Endothelial cell of umbilical vein (primary cell): ENCODE measurements at places on chromosomes 4 and X.

GRCh38 chr4:160423879-160424451 is 1321.1 kb downstream of the RAPGEF2 start:
- DNase-seq: no peak

DNA sequence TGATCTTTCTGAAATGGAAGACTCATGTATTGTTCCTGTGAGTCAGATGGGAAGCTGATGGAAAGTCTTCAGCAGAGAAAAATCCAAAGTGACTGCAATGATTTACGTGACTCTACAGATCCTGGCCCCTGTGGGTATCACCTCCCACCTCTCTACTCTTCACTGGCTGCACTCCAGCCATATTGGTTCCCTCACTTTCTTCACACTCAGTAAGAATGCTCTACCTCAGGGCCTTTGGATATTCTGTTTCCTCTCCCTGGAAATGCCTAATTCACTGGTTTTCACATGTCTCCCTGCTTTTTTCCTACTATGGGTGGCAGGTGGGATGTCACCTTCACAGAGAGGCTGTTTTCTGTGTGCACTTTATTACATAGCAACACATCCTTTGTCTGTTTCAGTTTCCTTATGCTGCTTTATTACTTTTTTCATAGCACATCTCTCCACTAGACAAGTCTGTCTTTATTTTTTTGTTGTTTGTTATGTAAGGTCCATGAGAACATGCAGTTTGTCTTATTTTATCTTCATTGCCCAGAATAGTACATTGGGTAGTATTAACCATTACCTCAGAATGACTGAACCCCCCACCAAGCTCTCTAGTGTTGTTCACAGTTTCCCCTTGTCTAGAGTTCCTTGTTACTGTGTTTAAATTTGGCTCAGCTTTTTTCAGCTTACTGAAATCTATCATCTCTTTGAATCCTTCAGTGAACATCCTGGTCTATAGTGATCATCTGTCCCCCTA is 57.6 kb upstream of the CLNK start:
- DNase-seq: no peak

- DNase-seq: no peak
Observed at GRCh38 chr4:128604840-128605239, 204.7 kb upstream of the JADE1 start.

- no peak for DNase-seq
Observed at GRCh38 chr4:3471886-3472285, 8.8 kb downstream of the DOK7 start.

- no peak for DNase-seq
Observed at GRCh38 chr4:53649357-53649756, 58.1 kb upstream of the LNX1 start.

DNA sequence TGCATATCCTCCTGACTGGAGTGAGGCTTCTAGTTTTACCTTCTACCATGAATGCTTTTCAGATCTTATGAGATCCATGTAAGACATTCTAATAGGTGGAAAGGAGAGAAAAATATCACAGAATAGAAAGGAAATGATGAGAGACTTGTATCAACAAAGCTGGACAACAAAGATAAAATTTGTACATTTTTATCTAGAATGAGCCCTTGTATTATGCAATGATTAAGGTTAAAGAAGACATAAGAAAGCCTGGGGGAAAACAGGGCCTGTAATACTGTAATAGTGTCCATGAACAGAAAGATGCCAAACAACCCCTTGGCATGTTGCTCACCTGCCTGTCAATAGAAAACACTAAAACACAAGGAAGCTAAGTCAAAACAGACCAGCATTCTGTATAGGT is 44.2 kb upstream of the SCRG1 start:
- peak; percentile 20 for DNase-seq

- peak; percentile 14 for DNase-seq
Observed at GRCh38 chr4:19675172-19675811, 576.4 kb upstream of the SLIT2 start.

DNA sequence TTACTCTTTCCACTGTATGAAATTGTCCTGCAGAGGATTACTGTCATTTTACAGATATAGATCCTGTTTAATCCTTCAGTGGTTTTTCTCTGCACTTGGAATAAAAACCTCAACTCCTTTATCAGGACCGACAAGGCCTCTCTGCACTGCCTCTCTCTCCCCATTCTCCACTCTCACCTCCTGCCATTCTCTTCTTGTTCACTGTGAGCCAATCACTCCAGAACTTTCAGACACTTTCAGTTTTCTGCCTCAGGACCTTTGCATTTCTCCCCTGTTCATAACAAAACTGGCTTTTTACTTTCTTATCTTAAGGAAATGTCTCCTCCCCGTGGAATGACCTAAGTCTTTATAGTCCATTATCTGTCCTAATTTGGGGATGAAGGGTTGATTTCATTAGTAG is 137.3 kb downstream of the ELOVL6 start:
- DNase-seq: no peak

DNA sequence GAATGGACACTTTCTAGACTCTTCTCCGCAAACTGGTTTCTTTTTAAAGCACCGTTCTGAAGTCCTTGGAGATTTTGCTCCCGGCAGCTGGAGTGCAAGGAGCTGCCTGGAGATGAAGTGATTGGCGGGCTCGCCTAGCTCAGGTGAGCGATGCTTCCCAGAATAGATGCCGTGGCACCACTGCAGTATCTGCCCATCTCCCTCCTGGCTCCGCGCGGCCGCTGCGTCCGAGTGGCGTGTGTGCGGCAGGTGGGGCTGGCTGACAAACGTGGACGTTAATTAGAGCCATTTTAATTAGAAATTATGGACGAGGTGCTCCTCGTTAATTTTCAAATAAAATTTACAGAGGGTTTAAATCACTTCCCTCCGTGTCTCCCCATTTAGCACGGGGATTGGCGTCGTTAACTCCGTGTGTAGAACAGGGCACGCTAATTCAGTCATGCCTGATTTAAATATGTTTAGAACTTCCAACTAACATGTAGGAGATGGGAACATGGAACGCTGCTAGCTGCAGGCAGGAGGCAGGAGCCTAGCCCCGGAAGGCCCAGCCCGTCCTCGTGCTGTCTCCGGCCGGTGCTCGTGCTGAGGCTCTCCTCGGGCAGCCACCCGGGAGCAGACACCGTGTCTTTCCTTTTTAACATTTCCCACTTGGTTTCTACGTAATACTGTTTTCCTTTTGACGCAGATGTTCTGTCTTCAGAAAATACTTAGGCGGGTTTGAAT is 11.6 kb downstream of the UVSSA start:
- no peak for DNase-seq

- peak; percentile 9 for DNase-seq
Observed at GRCh38 chrX:12421918-12422317, 283.6 kb downstream of the FRMPD4 start.

DNA sequence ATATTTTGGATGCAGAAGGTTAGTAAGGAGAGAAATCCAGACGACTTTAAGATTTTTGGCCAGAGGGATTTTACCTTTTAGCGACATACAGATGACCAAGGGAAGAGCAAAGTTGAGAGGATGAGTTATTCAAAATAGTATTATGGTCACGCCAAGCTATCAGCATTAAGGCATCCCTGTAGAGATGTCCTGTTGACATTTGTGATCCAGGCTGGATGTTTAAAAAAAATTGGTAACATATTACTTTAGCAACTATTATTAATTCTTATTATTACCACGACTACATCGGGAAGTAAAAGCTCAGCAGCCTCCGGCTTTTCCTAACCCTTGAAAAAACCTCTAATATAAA is 562 bp upstream of the OSTC start:
- no peak for DNase-seq

GRCh38 chr4:182600856-182601255 is 316.3 kb downstream of the DCTD start:
- no peak for DNase-seq

DNA sequence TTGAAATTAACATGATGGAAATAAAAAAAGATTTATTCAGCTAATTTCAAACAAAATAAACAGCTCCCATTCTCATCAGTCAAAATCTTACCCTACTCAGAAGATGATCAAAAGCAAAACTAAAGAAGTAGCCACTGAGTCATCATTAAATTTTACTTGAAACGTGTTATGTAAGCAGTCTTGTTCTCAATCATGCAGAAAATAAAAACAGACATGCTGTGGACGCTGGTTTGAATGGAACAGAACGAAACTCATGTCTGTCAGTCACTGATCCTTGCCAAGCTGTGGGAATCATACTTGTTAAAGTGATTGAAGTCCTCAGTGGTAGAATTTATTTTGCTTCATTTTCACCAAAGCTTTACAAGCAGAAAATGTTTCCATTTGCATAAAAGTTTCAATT is 77.2 kb upstream of the TLR3 start:
- no peak for DNase-seq

DNA sequence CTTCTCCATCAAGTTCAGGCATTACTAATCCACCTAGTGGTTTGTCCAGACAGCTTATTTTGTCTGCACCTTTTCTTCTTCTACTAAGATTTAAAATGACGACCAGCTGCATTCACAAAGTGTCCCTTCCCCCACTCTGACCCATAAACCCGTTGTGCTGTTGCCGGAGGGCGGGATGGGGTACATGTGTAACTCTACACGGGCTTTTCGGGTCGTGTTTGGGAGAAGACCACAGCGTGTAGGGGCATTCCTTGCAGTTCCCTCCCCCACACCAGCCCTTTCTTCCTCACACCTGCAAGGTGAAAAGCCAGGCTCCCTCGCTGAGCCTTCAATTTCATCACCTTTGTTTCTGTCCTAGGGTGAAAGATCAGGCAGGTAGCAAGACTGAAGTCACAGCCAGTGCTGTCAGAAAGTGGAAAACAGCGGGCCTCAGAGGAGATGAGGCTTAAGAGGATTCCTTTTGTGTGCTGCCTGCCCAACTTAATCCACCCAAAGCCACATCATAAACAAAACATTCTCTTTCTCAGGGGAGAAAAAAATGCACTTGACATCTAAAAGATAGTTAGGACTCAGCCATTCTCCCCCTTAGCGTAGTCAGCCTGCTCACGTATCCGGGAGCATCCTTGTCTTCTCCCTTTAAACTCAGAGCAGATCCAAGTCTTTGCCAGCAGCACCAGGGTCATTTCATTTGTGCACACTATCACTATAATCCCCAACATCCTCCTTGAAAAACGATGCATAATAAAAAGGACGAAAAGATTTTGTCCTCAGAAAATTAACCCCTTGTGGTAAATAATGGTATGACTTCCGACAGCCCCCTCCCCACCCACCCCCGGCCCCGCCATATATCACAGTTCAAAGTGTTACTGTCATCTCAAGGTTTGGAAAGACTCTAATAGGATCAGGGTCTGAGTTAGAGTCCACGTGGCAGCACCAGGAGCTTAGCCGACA is 599.0 kb downstream of the RAB28 start:
- DNase-seq: no peak

DNA sequence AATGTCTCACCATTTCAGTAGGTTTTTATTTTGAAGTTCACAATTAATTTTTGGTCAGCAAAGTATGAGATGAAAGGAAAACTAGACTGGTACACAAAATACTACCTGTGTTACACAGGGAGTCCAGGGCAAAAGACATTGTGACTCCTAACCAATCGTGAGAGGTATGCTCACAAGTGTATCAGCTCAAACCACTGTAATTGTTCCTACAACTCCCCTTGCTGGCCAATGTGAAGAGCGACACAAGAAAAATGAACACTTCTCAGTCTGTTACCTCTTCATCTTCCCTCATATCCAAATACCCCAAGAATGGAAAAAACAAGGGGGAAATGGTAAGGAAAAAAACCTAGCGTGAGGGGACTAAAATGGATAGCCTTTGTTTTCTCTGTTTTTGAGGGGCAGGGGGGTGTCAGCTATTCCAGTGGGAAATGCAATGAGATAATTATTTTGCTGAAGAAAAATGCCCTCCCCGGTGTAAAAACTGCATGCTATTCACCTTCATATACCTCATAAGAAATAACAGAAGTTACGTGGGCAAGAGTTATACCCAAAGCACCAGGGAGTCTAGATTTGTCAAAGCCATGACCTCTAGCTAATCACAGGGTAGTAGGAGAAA is 30.6 kb upstream of the NSUN7 start:
- DNase-seq: peak; percentile 26
